Bronchial epithelial cell (primary cell): ENCODE measurements at places on chromosomes 13 and 19. TPM values are rescaled to one million over a fixed set of nuclear protein-coding genes. Genes with fewer than 3 reads are reported as not detected.

DNA sequence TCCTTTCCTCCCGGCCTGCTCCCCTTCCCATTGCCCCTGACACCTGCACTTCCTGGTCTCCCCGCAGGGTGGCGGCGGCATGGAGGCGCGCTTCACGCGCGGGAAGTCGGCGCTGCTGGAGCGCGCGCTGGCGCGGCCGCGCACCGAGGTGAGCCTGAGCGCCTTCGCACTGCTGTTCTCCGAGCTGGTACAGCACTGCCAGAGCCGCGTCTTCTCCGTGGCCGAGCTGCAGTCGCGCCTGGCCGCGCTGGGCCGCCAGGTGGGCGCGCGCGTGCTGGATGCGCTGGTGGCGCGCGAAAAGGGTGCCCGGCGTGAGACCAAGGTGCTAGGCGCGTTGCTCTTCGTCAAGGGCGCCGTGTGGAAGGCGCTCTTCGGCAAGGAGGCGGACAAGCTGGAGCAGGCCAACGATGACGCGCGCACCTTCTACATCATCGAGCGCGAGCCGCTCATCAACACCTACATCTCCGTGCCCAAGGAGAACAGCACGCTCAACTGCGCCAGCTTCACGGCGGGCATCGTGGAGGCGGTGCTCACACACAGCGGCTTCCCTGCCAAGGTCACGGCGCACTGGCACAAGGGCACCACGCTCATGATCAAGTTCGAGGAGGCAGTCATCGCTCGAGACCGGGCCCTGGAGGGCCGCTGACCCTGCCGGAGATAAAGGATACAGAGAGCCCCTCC lies 1.7 kb downstream of the TRAPPC5 start:
- no peak for DNase-seq

DNA sequence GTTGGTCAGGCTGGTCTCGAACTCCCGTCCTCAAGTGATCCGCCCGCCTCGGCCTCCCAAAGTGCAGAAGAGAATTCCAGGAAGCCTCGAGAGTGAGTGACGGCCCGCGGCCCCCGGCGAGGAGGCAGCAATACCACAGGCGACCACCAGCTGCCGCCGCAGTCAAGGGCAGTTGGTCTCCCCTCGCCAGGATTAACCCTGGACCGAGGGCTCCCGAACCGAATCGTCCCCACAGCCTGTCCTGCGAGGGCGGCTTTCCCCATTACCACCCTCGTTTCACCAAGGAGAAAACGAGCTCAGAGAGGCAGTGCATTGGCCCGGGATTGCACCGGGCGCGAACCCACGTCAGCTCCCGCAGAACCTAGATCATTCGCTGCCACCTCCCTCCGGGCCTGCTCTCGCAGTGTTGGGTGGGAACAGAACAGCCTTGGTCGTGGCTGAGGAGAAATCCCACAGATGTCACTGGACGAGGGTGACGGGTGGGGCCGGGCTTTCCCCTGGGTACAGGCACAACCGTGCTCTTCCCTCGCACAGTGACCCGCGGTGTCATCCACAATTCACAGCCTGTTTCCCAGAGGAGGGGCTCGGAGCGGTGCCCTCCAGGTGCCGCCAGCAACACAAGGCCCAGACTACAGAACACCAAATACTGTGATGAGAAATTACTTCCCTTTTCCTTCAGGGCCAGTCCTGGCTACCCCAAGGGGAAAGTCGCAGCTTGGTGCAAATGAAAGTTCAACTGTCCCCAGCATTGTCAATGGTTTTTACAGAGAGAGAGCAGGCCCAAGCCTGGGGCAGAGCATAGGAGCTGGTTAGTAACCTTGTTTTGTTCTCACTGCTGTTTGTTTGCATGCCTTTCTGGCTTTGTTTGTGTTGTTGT lies 24.8 kb downstream of the C2CD4C start:
- no peak for DNase-seq

NLRP12 gene
- total RNA-seq, result under 0.01 TPM in 1 of 2 replicates, not detected in the other

GRCh38 chr19:44548736-44549135 lies 19.3 kb upstream of the CEACAM20 start:
- DNase-seq, result peak; percentile 19

DNA sequence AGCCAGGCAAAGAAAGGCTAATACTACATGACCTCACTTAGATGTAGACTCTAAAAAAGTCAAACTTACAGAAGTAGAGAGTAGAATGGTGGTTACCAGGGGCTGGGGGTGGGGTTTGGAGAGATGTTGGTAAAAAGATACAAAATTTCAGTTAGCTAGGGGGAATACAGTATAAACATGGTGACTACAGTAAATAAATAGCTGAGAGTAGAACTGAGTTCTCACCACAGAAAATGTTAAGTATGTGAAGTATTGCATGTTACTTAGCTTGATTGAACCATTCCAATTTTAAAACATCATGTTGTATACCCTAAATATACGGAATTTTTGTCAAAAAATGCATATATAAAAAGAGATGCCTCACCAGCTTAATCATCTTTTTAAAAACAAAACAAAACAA lies 67.5 kb upstream of the DOCK9 start:
- DNase-seq, result no peak

ZNF560 gene
- under 0.01 and 0.38 TPM in 2 replicates for total RNA-seq

KHSRP gene
- total RNA-seq, result 55.8 and 85.6 TPM in 2 replicates

GRCh38 chr13:48151363-48152161 lies 56.7 kb upstream of the MED4 start:
- DNase-seq, result no peak

MEIOSIN gene
- total RNA-seq, result not detected in 2 replicates

GRCh38 chr13:85970727-85971126 lies 171.5 kb upstream of the SLITRK6 start:
- DNase-seq, result peak; percentile 41

HCN2 gene
- total RNA-seq, result under 0.01 and 0.51 TPM in 2 replicates

- no peak for DNase-seq
Observed at GRCh38 chr19:7596211-7596937, 711 bp downstream of the CAMSAP3 start.

DNA sequence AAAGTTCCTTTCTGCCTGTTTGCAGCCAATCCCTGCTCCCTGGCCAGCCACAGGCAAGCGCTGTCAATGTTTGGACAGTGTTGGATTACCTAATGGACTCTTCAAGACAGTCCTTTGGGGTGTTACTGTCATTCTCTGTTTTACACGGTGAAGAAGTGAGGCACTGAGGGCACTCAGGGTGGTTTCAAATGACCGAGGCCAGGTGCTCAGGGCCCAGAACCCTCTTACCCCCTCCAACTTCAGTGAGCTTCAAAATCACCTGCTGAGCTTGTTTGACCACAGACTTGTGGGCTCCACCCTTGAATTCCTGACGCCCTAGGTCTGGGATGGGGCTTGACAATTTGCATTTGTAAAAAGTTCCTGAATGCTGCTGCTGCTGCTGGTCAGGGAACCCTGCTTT lies 97.9 kb downstream of the GGACT start:
- DNase-seq, result no peak

GRCh38 chr19:28519952-28520861 lies 692.7 kb downstream of the UQCRFS1 start:
- no peak for DNase-seq

GRCh38 chr19:29810504-29810871 lies 1.3 kb upstream of the CCNE1 start:
- peak; percentile 77 for DNase-seq

- DNase-seq, result peak; percentile 53
Observed at GRCh38 chr13:21696865-21697448, 26.1 kb downstream of the FGF9 start.

- peak; percentile 60 for DNase-seq
Observed at GRCh38 chr19:39167461-39168257, 29.1 kb upstream of the NCCRP1 start.

- DNase-seq, result no peak
Observed at GRCh38 chr13:50991579-50992521, 82.3 kb downstream of the RNASEH2B start.

ZNF154 gene
- 0.53 and 1.2 TPM in 2 replicates for total RNA-seq

- DNase-seq, result no peak
Observed at GRCh38 chr19:5023128-5023571, 54.2 kb downstream of the KDM4B start.

PIK3R2 gene
- total RNA-seq, result 2.6 and 4.0 TPM in 2 replicates

- peak; percentile 89 for DNase-seq
Observed at GRCh38 chr13:79451500-79451962, 29.4 kb upstream of the NDFIP2 start.

GRCh38 chr19:42290523-42291434 lies 11.2 kb upstream of the PRR19 start:
- no peak for DNase-seq

DNA sequence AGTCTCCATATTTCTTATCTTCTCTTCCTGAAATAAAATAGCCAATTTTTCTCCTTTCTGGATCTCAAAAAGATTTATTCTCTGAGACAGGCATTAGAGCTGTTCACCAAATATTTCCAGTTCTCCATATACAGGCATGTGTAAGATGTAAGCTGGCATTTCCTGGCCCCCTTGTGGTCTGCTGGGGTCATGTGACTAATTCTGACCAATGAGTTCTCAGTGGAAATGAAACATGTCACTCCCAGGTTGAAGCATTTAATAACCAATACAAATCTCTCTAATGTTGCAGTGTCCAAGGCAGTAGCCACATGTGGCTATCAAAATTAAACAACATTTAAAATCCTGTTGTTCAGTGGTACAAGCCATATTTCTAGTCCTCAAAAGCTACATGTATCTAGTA lies 14.8 kb upstream of the CACNA1A start:
- DNase-seq, result no peak

GRCh38 chr13:114027046-114027715 lies 53.3 kb upstream of the C13orf46 start:
- DNase-seq, result no peak

MCEMP1 gene
- total RNA-seq, result not detected in 2 replicates

- no peak for DNase-seq
Observed at GRCh38 chr19:17402982-17403855, 2.2 kb downstream of the BST2 start.

DNA sequence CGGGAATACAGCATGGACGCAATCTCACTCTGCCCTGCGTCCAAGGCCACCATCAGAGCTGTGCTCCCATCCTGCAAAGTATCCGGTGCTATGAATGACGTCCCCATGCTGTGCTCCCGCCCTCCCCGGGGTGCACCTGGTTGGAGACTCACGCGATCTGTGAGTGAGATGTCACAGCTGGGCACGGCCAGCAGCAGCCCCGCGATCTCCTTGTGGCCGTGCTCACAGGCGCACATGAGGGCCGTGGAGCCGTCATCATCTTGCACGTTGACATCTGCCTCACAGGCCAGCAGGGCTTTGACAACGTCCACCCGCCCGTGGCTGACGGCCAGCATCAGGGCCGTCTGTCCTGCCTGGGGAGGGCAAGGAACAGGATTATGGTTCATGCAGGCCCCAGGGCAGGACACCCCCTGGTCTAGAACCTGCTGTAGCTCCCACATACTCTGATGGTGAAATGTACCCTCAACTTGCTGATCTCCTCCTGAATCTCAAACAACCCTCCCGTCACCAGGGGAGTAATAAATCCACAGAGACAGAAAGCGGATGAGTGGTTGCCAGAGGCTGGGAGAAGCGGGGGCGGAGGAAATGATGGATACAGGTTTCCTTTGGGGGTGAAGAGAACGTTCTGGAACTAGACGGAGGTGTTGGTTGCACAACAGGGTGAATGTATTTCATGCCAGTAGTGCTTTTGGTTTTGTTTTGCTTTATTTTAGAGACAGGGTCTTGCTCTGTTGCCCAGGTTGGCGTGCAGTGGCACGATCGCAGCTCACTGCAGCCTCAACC lies 14.5 kb upstream of the SPC24 start:
- DNase-seq, result peak; percentile 15

- peak; percentile 36 for DNase-seq
Observed at GRCh38 chr13:91406619-91407018, 8.2 kb downstream of the GPC5 start.

- peak; percentile 25 for DNase-seq
Observed at GRCh38 chr13:92122186-92122853, 723.9 kb downstream of the GPC5 start.

DNA sequence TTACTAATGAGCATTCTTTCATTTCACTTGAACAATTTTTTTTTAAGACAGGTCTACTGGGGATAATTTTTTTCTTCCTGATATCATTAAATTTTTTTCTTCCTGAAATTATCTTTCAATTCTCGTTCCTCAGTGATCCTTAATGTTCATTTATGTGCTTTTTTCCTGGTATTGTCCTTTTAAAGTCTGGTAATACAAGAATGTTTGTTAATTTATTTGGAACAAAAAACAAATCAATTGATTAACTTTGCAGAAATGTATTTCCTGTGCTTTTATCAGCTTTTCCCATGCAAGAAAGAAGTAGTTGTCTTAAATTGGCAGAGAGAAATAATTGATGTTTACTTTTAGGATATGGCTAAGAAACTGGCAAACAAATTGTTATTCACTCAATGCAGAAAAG lies 945.4 kb upstream of the MIR17HG start:
- no peak for DNase-seq

LCP1 gene
- 0.26 and 0.53 TPM in 2 replicates for total RNA-seq
